ENCODE measurements at places on chromosomes 2 and 18.

DNA sequence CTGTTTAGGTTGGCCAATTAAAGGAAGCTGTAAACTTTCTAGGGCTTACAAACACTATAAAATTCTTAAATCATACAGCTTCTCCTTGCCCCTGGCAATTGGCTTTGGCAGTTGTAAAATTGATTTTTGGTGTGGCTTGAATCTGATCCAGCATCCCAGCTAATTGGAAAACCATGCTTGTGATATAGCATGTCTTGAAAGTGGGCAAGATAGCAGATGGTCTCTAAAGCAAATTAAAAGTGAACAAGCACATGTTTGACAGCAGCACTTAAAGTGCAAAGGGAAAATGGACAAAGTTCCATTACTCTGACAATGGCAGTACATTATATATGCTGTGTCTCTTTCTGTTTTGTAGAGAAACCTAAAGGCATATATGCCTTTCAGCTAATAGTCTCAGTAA, 302.9 kb upstream of the NXPH2 start:
- no peak for DNase-seq

GRCh38 chr18:61765097-61765496, 127.7 kb downstream of the RNF152 start:
- no peak for DNase-seq

DNA sequence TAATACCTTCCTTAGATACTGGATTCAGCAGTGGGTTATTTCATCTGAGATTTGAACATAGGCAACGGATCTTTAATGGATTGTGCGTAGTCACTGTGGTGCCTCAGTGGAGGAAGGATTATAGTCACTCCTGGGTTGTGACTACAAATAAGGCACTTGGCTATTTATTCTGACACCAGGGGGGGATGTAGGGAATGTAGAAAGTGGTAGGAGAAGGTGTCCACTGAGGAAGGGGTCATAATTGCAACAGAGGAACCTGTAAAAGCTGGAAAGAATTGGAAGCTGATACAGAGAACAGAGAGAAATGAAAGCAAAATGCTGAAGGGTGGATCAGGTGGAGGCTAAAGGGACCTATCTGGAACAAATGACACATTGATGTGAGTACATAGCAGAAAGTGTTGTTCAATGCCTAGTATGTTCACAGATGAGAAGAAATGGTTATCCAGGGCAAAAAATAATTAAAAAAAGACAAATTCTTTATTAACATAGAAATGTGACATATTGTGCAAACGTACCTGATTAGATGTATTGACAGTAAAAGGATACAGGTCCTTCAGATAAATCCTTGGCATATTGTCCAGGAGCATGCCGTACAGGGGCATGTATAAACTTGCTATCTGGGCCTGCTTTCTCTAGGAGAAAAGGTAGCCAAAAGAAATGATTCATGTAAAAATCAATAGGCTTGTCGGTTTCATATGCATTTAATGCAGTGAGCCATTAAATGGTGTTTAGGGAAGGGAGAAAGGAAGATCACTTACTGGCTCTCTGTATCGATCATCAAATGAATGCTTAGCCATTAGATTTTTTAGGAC, 91.2 kb upstream of the CCDC195 start:
- DNase-seq: no peak

DNA sequence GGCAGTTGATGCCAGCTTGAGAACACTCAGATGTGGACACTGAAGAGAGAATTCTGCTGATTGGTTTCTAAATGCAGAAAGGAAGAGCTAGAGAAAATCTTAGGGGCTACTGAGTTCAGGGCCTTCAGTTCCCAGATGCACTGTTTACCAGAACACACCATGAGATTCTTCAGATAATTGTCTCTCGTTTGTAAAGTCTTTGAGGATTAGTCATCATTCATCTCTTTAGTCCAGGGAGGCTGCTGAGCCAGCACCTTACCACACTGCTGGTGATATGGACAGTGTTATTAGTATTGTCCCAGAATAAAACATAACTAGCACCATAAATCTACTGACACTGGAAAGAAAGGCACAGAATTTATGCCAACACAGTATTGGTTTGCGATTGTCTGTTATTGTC, 690.8 kb upstream of the CELF4 start:
- no peak for DNase-seq

DNA sequence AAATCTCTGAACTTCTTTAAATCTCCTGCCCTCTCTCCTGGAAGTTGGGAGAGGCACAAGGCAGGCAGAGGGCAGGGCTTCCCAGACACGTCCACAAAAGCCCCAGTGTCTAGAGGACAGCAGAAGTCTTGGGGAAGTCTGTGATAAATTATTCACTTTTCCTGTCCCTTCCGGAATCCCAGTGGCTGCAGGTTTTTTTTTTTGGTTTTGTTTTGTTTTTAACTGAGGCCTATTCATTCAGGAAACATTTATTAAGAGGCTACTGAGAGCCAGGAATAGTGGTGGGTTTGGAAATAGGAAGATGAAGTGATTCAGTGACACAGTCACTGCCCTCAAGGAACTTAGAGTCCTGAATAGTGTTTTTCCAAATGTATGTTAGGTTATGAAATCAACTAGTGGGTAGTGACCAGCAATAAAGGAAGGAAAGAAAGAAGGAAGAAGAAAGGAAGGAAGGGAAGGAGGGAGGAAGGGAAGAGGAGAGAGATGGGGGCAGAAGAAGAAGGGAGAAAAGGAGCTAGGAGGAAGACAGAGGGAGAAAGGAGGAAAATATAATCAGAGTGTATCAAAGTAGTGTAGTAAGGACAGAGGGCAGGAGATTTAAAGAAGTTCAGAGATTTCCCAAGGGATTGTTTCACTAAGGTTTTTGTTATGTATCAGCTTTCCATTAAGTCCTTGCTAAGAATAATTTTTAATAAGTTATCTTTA, 98.9 kb upstream of the ZFP36L2 start:
- no peak for DNase-seq

DNA sequence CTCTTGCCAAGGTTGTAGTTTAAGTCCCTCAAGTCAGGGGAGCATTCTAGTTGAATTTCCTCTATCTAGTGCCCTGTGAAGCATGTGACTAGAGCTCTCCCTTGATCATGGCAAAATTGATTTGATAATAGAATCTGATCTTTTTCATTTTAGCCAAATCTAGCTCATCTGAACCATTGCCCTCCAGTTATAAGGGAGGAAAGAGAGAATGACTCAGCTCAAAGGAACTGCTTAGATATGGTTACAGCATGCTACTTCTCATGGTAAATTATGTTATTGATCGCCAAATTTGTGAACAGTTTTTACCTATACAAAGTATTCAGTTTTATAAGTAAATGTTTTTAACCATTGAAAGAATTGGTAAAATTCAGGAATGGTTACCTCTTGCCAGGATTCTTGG, 100.8 kb downstream of the GPR39 start:
- no peak for DNase-seq

GRCh38 chr2:27988306-27988705, 97.8 kb downstream of the BABAM2 start:
- DNase-seq: no peak

DNA sequence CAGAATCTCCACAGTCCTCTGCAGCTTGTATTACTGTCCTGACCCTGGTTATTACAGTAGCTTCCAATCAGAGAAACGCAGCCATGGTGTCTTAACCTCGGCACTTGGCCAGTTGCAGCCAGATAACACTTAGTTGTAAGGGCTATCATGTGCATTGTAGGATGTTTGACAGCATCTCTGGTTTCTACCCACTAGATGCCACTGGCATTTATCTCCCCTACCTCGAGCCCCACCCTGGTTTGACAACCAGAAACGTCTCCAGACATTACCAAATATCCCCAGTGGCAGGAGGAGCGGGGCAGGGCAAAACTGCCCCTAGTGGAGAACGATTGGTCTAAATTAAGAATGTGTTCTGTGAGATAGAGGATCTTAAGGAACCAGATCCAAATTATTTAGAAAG, 13.1 kb downstream of the DSG2 start:
- no peak for DNase-seq

- DNase-seq: no peak
Observed at GRCh38 chr2:230060672-230061293, 7.9 kb downstream of the SLC16A14 start.

DNA sequence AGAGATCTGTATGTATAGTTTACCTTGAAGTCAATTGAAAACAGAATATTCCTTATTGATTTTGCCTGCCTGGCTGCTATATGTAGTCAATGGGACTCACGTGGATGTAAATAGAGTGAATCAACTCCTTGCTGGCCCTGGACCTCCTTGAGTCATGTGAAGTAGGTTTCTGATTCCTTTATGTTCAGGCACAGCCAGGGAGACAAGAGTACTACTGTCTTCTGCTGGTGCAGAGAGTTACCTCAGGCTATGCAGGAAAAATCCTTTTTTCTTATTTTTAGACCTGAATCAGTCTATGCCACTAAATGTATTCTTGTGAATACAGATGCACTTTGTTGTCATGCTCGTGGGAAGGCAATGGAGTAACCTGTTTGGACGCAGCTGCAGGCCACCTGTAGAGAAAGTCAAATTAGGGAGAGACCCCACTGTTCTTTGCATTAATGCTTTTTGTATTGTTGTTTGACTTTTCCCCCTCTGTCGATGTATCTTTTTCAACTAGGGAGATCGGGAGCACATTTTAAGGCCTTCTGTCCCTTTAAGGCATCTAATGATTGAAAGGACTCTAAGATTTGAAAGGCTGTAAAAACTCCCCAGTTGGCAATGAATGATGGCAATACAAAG, 473.9 kb downstream of the ARHGAP15 start:
- DNase-seq: no peak

GRCh38 chr2:112629823-112630222, 15.9 kb upstream of the SLC20A1 start:
- no peak for DNase-seq

- no peak for DNase-seq
Observed at GRCh38 chr2:78586316-78586715, 439.2 kb upstream of the REG3G start.

DNA sequence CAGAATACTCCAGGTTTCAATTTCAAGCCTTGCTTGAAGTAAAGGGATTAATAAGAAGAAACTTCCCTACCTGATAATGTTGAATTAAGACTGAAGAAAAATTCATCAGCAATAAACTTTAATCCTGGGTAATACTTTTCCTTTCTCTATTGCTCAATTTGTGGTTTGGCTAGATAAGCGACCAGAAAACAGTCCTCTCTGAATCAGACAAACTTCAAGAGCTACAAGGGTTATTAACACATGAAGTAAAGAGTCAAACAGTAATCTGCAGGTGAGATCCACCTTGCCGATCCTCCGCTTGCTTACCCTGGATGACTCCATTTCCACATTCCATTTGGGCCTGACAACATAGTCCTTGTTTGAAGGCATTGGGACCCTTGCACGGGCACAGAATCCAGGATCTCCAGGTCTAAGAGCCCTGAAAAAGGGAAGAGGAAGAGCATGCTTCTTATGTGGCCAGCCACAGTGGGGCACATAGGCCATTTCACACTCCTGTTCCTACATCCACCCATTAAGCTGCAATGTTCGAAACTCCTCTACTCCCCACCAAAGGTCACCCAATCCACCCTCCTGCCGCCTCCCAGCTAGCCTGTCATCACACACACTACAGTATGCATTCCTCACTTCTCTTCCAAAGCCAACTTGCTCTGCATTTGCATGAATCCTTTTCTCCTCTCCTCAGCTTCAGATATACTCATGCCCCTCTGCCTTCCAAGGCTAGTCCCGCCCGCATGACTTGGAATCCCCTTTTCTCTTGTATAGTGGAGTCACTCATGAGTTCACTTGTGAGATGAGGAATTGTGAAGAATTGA, 39.8 kb downstream of the IWS1 start:
- peak; percentile 19 for DNase-seq

- no peak for DNase-seq
Observed at GRCh38 chr2:239276851-239277250, 124.0 kb downstream of the HDAC4 start.

GRCh38 chr18:40939656-40940515, 1015.1 kb upstream of the PIK3C3 start:
- DNase-seq: no peak

- no peak for DNase-seq
Observed at GRCh38 chr2:108297436-108298141, 8.9 kb downstream of the SULT1C2 start.

DNA sequence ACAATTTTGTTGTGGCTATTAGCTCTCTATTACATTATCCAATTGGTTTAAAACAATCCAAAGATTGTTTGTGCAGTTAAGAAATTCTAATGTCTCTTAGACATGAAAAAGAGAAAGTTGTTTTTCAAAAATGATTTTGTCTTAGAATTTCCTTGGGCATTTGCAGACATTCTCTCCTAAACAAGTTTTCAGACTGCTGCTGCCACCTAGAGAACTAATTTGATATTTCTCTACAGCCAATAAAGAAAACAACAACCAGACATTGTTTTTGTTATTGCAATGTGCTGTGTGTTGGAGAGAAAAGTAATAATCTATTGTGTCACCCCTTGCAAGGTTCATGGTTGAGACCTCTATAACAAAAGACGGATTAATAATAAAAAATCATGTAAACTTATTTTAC, 119.0 kb upstream of the SYT4 start:
- no peak for DNase-seq

GRCh38 chr2:100822587-100823248, 2.8 kb downstream of the NPAS2 start:
- DNase-seq: no peak

- no peak for DNase-seq
Observed at GRCh38 chr2:85890522-85891176, 1.9 kb upstream of the ST3GAL5 start.

GRCh38 chr2:192246297-192246696, 51.6 kb upstream of the TMEFF2 start:
- DNase-seq: no peak

DNA sequence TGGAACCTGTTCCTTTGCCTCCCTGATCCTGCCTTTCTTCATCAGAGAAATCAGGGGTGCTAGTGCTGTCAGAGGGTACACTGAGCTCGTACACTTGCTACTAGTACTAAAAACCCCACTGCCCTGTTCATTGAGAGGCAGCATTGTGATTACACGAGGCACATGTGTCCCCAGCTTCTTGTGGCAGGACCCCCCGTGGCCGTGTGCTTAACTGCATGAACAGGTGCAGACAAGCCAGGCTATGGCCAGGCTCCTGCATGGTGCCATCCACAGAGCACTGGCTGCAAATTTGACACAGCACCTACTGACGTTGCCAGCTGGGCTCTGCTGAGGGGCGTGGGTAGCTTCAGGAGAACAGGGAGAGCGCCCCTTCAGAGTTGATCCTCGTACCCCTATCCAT, 248.4 kb downstream of the GLI2 start:
- no peak for DNase-seq

DNA sequence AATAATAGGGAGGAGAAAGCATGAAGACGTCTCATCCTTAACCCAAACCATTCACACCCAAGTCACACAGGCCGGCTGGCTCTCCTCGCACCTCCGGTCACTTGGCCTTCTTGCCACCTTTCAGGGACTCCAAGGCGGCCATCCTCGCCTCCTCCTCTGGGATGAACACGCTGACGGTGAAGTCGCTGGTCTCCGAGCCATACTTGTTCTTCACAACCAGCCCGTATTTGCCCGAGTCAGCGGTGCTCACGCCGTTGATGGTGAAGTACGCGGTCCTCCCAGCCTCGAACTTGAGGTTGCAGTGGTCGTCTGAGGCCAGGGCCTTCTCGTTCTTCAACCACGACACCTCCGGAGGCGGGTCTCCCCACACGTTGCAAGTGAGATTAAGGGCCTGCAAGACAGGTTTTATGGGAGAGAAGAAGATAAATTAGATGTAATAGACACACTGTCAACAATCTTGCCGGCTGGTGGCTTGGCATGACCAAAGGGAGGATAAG, 54.3 kb upstream of the LPIN2 start:
- DNase-seq: no peak

GRCh38 chr18:53886058-53886457, 338.4 kb downstream of the MBD2 start:
- DNase-seq: no peak

GRCh38 chr2:98907966-98908905, 27.8 kb downstream of the CRACDL start:
- no peak for DNase-seq

- DNase-seq: no peak
Observed at GRCh38 chr2:230692760-230693159, 19.9 kb upstream of the CAB39 start.
